ENCODE measurements at places on chromosomes 1 and 21.
A peak's percentile ranks its signal among the peaks of the same experiment; 100 is the strongest.

GRCh38 chr1:245444147-245444828 is 289.5 kb downstream of the KIF26B start:
- DNase-seq, result no peak

DNA sequence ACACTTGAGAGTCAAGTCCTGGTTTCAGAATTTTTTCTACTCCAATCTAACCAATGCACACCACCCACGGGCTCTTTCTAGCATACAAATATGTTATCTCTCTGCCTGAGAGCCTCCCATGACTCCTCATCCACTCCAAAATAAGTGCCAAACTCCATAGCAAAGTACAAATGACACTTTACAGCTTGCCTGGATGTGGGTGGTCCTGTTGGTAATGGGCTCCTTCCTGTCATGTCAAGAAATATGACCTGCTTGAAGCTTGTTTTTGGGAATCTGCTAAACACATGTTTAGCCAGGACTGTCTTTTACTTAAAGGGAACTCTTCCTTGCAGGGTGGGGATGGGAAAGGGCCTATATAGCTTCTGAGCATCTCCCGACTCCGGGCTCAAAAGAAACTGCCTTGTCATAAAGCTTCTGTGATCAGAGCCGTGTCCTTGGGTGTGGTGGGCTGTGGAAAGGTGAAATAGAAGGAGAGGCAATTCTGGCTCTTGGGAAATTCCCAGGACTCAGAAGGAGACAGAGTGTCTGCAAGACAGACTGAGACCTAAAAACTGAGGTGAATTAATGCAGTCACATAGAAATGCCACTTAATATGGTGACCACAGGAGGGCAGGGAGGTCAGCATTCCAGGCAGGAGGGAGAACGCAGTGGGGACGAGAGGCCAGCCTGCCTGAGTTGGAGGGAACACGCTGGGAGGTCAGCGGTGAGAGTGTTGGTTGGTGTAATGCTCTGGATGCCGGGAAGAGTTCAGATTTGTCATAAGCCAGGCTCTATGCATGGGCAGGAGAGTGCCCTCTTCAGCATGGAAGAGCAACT is 6.1 kb upstream of the IGFN1 start:
- DNase-seq, result no peak

DNA sequence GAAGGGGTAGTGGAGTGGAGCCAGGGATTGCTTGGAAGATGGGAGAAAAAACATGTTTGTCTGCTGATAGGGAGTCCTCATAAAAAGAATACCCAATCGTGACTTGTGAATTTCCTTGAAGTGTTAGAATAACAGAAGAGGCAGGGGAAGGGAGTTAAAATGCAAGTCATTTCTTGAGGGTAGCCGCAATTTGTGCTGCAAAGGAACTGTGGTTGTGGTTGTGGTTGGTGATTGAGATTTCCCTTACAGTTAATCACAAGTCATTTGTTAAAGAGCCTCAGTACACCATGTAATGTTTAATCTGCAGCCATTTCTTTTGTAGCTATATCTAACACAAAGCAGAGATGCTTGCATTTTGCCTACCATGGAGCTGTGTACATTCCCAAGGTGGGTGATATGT is 38.5 kb upstream of the EGLN1 start:
- DNase-seq, result peak; percentile 21

GRCh38 chr1:26357121-26357602 is 3.2 kb upstream of the CRYBG2 start:
- no peak for DNase-seq

- no peak for DNase-seq
Measured at GRCh38 chr1:152426731-152427130, 12.7 kb upstream of the CRNN start.

GRCh38 chr1:53122201-53122885 is 20.1 kb downstream of the SLC1A7 start:
- no peak for DNase-seq

- no peak for DNase-seq
Measured at GRCh38 chr1:232011961-232012360, 385.4 kb downstream of the DISC1 start.

DNA sequence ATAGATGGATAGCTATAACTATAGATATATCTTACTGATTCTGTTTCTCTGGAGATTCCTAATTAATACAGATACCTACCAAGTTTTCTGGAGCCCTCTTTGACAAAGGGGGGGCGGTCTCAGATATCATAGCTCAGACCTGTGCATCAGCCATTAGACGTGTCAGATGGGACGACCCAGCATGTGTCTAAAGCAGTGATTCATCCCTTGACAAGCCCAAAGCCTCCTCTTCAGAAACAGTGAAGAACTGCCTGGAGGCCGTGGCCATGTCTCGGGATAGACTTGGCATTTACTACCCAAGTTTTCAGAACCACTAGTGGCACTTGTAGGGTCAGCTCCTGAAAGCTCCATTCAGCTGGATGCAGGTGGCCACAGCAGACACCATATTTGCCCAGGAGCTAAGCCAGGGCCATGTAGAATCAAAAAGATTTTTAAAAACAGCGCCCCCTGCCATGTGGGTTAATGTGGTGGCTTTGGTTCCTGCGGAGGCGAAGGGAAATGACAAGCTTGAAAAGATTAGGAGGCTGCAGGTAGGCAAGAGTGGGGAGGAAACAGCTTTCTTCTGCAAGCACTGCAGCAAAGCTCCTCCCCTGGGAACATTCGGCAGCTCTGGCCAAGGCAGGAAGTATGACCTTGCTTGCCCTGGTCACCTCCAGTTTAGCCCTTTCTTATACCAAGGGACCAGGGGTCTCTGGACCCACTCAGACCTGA is 82.2 kb downstream of the FBXO2 start:
- DNase-seq, result no peak

DNA sequence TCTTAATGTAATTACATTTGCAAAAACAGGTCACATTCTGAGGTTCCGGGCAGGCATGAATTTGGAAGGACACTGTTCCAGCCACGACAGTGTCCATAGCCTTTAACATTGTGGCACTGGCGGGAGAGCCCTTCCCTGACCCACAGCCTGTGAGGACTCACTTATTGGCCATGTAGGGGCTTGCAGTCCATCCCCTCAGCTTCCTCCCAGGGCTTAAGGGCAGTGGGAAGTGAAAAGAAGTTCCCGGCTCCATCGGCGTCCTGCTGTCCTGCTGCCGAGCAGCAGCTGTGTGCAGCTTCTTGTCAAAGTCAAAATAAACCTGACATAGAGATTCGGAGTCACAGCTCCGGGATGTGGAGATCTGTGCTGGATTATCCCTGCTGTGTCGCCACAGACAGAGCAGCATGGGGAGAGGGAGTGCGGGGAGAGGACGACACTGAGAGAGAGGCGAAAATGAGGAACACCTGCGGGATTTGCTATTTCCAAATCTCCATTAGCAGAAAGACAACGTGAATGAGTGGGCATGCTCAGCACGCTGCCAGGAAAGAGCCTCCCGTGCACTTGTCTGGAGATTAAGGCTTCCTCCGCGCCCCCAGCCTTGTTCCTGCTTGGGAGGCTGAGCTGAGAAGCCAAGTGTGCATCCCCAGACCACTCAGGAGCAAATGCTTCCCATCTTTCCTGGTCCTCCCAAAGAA is 260.3 kb downstream of the ASTN1 start:
- no peak for DNase-seq

DNA sequence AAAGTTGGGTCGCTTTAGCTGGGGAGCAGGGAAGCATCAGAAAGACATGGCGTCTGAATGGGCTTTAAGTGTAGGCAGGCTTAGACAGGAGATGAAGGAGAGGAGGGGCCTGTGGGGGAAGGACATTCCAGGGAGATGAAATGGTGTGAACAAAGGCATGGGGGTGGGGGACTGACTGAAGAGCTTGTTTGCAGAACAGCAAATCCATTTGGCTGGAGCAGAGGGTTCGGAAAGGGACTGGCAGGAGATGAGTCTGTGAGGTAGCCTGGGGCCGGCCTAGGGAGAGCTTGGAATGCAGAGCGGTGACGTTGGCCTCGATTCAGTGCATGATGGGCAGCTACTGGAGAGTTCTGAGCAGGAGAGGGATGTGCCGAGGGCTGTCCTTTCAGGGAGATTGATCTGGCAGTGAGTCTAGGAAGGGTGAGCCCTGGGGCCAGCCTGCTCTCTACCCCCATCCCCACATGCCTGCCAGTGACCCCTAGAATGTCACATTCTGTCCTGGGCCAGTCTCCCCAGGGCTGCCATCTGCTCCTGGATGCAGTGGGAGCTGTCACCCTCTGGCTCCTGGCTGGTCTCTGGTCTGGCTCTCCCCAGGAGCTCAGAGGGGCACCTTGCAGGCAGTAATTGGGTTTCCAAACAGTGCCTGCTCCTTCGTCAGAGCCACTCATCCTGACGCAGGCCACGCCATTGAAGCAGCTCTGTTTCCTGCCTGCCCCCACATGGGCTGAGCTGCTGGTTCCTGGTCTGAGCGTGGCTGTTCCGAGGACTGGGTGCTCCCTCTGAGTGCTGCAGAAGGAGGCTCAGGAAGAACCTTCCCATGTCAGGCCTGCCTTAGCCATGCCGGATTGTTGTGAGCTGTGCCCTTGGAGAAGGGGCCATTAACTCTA is 22.3 kb upstream of the TMEM222 start:
- DNase-seq, result no peak

DNA sequence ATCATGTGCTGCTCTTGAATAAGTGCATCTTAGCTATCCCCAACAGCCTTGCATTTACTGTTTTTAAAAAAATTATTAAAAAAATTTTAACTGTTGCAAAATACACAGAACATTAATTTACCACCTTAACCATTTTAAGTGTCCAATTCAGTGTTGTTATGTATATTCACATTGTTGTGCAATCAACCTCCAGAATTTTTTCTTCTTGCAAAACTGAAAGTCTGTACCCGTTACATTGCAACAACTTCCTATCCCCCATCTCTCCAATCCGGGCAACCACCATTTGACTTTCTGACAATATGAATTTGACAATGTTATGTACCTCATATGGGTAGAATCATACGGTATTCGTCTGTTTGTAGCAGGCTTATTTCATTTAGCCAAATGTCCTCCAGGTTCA is 83.1 kb downstream of the FMN2 start:
- DNase-seq, result no peak

- DNase-seq, result no peak
Measured at GRCh38 chr21:42198929-42199867, 19.7 kb upstream of the ABCG1 start.

DNA sequence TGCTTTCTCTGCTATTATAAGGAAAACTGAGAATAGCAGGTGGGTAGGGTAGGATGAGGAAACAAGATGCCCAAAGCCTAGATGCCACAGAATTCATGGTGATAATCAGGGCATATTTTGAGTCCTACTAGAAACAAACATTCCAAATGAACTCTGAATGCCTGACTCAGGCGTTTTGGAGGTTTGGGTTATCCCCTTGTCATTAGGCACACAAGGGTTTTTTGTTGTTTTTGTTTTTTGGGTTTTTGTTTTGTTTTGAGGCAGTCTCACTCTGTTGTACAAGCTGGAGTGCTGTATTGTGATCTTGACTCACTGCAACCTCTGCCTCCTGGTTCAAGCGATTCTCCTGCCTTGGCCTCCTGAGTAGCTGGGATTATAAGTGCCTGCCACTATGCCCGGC is 19.2 kb downstream of the SYNC start:
- no peak for DNase-seq

GRCh38 chr1:235411489-235412486 is 44.6 kb downstream of the TBCE start:
- no peak for DNase-seq

DNA sequence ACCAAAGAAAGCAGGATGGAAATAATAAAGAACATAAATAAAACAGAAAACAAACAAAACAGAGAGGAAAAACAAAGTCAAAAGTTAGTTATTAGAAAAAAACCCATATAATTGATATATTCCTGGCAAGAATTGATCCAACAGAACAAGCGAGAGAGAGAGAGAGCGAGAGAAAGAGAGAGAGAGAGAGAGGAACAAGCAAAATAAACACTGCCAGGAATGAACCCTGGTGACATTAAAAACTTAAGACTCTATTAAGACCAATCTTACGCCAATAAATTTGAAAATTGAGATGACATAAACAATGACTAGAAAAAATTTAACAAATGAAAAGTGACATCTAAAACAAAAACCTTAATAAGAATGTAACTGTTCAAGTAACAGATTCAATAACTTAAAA is 64.1 kb downstream of the COP1 start:
- DNase-seq, result no peak

GRCh38 chr21:44314561-44314960 is 14.7 kb downstream of the PFKL start:
- DNase-seq, result no peak

DNA sequence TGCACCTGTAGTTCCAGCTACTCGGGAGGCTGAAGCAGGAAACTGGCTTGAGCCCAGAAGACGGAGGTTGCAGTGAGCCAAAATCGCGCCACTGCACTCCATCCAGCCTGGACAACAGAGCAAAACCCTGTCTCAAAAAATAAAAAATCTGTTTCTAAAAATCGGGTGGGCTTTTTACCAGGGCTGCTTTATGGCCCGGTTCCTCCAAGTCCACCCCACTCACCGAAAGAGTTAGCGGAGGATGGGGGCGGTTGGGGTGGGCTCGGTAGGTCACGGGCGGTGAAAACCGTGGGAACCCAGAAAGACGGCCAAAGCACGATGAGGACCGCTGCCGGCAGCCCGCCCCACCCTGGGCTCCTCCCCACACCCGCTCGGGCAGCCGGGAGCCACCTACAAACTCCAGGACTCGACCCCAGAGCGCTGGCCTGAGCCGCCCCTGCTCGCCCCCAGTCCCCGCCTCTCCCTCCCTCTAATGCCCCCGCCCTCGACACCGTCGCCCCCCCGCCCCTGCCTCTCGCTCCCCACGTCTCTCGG is 846 bp upstream of the PER3 start:
- no peak for DNase-seq

- no peak for DNase-seq
Measured at GRCh38 chr1:99950486-99950885, 19.3 kb upstream of the SLC35A3 start.
